ENCODE measurements at places on chromosomes 16 and 17.

- no peak for DNase-seq
Measured at GRCh38 chr17:75555679-75556153, 30.2 kb downstream of the LLGL2 start.

GRCh38 chr17:81537343-81537855, 9.2 kb downstream of the FSCN2 start:
- DNase-seq = peak; percentile 75

- no peak for DNase-seq
Measured at GRCh38 chr17:45973946-45974859, 24.8 kb upstream of the STH start.

DNA sequence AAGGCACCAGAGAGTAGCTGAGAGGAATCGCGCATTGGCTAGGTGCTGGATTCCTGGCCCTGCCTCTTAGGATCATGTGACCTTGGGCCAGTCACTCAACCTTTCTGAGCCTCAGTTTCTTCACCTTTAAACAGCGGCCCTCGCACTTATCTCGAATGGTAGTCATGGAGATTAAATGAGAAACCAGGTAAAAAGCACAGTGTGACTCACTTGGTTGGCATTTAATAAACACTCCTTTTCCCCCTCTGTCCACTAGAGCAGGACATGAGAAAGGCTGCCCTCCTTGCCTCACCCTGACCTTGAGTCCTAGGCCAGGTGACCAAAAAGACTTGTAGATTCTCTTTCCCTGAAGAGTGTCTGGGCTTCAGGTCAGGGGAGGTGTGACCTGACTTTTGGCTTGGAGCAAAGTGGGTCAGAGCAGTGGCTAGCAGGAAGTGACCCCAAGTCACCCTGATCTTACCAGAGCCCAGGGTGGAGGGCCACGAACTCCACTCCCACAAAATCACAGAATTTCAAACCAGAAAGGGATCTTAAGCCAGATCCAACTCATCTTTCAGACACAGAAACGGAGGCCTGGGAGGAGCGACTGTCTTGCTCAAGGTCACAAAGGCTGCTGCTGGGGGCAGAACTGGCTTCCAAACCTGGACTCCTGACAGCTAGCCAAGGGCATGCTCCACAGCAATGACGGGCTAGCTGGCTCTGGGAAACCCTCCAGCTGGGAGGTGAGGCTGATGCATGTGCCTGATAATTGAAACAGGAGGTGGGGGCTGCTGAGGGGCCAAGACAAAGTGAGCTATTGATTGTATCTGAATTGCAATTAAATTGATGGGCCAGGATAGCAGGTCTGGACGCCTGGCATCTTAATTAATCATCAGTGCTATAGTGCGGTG, 65.2 kb downstream of the PIPOX start:
- no peak for DNase-seq

- DNase-seq = no peak
Measured at GRCh38 chr16:59522826-59523225, 788.7 kb upstream of the GOT2 start.

DNA sequence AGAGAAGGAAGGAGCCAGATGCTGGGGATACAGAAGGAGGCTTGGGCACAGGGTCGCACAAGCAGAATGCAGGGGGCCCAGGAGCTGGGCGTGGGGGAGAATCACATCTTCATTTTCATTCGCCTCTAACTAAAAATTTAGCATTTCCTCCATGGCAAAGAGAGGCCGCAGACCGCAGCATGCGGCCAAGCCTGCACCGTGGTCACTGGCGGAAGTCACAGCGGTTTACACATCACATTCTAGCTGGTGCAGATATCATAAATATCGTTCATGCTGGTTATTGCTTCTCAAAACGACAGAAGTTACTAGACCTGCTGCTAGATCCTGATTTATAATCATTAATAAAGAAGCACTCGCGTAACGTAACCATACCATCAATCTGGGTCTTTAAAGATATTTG, 162.0 kb downstream of the NTN1 start:
- DNase-seq = no peak

- no peak for DNase-seq
Measured at GRCh38 chr16:12238598-12238997, 262.1 kb downstream of the SNX29 start.

GRCh38 chr17:63514477-63514876, 8.7 kb upstream of the KCNH6 start:
- no peak for DNase-seq

DNA sequence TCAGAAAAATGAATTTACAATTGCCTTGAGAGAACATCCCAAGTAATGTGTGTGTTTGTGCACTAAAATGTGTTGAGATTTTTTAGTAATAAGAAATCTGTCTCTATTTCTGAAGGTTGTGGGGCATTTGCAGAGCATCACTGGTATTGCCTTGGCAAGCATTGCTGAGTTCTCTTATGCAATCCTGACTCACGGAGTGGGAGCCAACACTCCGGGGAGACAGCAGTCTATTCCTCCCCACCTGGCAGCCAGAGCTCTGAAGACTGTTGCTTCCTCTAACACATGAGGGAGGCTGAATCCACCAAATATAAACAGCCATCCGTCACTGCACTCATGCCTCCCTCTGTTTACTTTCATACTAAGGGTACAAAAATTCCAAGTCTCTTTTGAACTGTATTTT, 10.6 kb downstream of the CNTD1 start:
- DNase-seq = no peak

DNA sequence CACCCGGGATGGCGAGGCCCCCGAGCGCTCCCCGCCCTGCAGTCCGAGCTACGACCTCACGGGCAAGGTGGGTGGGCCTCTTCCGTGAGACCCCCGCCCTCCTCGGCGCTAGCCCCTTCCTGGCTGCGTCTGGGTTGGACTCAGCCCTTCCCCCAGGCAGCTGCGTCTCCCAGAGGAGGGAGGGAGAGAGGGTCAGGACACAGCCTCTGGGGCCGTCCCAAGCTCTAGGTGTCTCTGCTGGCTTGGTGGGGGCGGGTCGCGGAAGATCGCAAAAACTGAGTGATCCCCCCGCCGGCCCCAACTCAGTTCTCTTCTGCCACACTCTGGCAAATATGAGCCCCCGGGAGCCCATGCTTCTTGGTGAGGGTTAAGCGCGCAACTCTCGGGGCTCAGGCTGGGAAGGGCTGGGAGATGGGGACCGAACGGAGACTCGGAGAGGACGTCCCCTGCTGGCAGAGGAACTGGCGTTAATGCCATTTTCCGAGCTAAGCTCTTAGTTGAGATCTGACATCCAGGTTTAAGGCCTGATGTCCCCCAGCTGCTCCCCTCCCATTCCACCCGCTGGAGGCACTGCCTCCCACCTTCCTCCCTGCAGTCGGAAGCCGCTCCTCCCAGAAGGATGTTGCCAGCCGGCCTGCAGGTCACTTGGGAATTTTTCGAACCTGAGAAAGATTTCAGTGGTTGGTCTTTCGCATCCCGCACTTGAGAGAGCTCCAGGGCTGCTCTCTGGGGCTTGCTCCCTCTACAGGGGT, 419 bp downstream of the RAB37 start:
- DNase-seq = no peak

DNA sequence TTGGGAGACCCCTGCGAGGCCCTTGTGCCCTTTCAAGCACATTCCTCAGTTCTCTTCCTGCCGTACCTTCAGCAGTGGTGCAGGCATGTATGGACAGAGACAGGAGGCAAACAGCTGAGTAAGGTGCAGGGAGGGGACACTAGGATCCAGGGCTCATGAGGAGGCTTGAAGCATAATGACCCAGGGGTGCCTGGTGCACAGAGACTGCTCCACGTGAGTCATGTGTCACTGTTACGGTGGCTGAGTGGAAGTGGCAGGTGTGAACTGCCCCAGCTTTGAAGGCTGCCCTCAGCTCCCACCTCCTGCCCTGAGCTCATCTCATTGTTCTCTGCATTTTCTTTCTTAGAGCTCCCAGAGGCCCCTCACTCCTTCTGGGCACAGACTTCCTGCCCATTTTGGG, 124.8 kb downstream of the NTN1 start:
- DNase-seq = no peak

DNA sequence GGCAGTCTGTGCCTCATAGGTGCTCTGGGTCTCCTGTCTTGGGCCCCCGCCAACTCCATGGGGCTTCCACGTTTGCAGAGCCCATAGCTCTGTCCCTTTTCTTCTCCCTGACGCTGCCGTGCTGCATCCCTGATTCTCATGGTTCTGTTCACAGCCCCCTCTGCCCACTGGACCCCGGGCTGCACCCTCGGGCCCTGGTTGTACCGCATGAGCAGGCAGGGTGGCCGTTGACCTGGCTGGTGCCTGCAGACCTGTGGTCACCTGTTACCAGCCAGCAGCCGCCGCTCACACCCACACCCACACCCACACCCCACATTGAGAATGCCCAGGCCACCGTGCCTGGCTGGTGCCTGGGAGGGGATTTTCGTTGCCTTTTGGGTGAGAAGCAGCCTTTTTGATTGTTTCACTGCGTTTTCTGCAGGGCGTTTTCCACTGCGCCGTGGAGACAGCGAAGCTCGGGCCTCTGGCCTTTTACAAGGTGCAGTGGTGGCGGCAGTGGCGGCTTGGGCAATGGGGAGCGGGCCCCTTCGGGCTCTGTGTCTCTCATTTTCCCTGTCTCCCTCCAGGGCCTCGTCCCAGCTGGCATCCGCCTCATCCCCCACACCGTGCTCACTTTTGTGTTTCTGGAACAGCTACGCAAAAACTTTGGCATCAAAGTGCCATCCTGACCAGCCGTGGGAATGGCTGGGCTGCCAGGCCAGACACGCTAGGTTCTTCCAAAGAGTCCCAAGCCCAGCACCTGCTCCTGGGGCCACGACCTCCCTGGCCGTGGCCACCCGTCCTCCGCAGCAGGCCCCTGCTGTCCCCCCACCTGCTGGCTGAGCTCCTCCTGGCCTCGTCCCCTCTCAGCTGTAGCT, 7.6 kb downstream of the SLC25A10 start:
- DNase-seq = no peak

DNA sequence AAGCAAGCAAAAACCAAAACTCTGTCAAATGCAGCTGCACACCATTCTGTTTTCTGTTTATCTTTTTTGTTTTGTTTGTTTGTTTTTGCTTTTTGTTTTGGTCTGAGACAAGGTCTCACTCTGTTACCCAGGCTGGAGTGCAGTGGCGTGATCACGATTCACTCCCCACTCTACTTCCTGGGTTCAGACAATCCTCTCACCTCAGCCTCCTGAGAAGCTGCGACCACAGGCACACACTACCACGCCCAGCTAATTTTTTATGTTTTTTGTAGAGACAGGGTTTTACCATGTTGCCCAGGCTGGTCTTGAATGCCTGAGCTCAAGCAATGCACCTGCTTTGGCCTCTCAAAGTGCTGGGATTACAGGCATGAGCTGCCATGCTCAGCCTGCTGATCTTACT, 19.3 kb upstream of the SLFN13 start:
- DNase-seq = no peak

All from GM19239 (cell line).